ENCODE measurements at places on chromosomes 6 and 20.

DNA sequence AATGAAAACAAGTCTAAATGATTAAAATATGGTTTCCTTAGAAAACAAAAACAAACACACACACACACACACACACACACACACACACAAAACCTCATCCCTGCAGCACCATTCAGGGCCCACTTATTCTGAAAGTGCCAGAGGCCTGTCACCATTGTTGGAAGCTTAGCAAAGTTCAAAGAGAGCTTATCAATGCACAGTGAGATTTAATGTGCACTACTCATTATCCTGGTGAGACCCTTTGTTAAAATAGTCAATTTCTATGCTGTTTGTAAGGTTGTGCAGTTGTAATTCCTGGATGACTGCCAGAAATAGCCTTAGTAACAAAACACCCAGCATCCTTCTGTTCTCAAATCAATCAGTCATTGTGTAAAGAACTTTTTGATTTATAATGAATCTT lies 482.9 kb downstream of the GRIK2 start:
- DNase-seq: no peak

DNA sequence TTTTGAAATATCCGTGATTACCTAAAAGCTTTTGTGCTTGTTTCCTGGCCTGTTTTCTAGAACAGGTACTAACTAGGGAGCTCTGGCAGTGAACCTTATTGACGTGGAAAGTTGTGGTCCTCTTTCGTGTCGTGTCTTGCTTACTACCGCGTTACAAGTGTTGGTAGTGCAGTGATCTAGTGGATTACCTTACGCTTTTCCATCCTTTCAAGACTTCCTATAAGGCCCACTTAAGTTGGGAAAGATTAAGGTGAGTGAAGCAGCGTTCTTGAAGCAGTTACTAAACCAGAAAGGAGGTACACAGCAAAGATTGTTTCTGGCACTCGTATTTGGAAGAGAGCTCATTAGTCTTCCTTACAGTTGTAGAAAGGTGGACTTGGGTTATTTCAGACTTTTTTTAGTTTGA lies 1.9 kb downstream of the PNRC1 start:
- DNase-seq: no peak

GRCh38 chr20:1423625-1424106 lies 30.8 kb upstream of the FKBP1A start:
- DNase-seq: no peak

DNA sequence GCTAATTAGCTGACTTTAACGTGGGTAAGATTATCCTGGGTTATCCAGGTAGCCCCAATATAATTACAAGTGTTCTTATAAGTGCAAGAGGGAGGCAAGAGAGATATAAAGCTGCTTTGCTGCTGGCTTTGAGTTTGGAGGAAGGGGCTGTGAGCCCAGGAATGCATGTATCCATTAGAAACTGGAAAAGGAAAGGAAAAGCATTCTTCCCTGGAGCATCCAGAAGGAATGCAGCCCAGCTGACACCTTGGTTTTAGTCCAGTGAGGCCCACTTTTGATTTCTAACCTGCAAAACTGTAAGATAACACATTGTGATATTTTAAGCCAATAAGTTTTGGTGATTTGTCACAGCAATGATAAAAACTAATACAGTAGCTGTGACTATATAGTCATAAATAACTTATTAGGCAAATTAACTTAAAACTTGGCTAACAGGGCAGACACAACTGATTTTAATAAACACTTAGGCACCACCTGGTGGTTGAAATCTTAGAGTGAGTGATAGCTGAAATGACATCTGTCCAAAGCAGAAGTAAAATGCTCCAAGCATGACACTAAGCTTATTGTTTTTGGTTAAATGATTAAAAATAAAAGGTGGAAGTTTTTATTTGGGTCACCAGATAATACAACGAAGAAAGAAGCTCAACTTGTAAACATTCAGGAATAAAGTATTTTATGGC lies 35.6 kb downstream of the ADGRF4 start:
- DNase-seq: no peak

- no peak for DNase-seq
These were observed 24.6 kb upstream of the GTSF1L start for GRCh38 chr20:43751167-43752050.

DNA sequence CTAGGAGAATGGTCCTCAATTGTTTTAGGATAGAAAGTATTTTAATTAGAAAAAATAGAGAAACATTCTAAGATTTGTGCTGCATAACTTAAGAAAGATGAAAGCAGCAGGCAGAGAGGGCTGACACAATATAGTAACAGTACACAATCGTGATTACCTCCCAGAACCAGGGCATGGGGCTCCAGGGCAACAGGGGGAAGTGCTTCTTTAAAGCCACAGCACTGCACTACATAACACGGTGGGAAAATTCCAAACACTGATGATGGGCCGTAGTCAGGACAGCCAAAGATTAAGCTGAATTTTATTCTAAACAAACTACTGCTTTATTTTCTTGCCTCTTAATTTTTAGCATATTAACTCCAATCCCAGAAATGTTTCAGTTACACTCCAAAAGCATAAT lies 14.4 kb downstream of the EXOC2 start:
- DNase-seq: no peak

DNA sequence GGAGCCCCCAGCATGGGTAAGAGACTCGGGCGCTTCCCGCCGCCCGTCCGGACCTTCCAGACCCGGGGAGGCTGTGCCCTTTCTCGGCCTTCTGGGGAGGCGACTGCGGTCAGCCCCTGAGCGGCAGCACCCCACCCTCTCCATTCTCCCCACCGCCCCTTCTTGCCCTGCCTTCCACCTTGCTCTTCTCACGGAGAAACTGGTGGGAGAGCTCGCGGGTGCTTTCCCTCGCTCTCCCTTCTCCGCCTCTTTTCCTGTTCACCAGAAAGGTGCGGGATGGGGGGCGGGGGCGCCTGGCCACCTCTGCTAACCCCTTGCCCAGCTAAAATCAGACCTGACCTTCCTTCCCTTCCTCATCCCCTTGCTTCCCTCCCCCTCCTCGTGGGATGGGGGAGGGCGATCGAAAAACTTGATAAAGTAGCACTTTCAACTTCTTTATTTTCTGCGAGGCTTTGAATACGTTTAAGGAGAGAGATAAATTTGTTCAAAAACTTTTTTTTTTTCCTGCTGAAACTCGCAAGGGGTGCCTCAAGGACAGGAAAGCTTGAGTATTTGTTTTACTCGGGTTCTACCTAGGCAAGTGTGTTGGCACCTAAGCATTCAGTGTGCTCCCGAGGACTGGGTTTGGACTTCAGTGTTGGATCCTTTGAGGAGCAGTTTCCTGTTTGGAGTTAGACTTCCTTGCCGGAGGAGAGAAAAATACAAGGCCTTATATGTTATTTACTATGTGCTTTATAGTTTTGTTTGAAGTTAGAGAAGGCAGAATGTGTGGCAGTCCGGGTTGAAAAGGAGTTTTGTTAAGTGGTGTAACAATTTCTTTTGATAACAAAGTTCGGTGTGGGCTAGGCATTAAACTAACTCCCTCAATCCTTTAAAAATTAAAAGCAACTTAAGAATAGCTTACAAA lies 897 bp downstream of the CD2AP start:
- no peak for DNase-seq

DNA sequence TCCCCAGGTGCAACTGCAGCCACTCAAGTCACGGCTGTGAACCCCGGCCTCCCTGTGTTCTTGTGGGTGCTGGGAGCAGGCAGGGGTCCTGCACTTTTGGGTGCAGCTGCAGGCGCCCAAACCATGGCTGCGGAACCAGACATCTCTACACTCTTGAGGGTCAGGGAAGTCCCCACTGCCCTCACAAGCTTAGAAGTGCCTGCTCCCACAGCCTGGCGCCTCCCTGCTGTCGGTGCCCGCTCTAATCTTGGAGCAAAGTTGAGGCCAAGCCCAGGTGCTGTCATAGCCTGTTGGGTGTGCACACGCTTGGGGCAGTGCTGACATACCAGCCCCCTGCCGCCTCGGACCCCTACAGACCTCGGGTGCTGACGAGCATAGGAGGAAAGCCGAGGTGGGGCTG lies 6.2 kb downstream of the DEFB132 start:
- no peak for DNase-seq

GRCh38 chr6:158367816-158368215 lies 55.6 kb downstream of the TULP4 start:
- DNase-seq: no peak

- DNase-seq: no peak
These were observed 4.8 kb upstream of the TMEM14A start for GRCh38 chr6:52666071-52666470.

- DNase-seq: no peak
These were observed 423.2 kb downstream of the RFPL4B start for GRCh38 chr6:112770308-112770707.

GRCh38 chr6:2546901-2547300 lies 203.8 kb downstream of the MYLK4 start:
- DNase-seq: no peak

DNA sequence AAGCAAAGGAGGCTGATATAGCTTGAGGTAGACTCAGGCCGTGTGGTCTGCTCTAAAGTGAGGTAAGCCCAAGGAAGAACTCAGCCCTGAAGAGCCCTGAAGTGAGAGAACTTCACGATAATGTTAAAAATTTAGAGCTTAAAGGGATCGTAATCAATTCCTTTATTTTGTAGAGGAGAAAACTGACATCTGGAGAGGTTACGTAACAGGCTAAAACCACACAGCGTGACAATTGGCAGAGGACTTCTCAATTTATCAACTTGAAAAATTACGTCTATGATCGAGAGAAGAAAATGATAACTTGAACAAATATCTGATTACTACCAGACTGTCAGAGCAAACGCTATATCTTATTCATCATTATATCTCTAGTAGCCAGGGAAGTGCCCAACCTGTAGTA lies 121.8 kb upstream of the FOXO3 start:
- DNase-seq: no peak

DNA sequence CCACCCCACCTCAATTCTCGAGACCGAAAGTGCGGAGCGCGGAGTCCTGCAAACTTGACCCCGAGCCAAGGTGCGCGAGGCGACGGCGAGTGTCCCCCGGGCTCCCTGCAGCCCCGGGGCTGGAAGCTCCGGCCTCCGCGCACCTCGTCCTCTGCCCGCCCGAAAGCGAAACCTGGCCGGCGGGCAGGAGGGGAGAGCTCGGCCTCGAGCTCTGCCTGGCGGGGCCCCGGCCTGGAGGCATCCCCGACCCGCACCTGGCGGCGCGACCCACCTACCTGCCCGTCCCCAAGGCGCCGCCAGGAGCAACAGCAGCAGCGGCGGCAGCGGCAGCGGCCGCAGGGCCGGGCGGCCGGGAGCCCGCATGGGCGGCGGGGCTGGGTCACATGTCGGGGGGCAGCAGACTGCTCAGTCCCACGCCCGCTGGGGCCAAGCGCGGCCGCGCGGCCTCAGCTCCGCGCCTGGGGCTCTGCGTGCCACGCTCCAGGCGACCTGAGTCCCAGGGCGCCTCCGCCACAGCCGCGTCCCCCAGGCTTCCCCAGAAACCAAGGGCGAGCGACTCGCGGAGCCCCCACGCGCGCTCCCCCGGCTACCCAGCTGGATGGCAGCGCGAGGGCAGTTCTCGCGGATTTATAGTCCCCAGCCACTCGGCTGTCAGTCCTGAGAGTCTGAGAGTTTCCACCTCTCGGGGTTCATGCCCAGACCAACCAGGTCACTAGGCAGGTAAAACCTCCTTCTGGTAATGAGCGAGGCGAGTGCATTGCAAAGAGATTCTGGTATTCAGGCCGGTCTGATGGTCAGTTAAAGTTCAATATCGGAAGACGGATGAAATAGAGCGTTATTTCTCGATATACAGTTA lies at the start of gene IL20RA:
TSS of gene IL20RA (minus strand) at position 600 of the 856 bp plus-strand sequence. CDS start at position 363, 237 bp downstream.
- peak; percentile 34 for DNase-seq

GRCh38 chr6:166488701-166489100 lies 97.8 kb downstream of the RAMACL start:
- DNase-seq: no peak

- DNase-seq: no peak
These were observed 23.5 kb downstream of the KIAA0408 start for GRCh38 chr6:127435626-127436220.

Measured in left hindlimb (tissue), 1 donor.